ENCODE measurements at places on chromosomes 2 and 18.
A peak's percentile ranks its signal among the peaks of the same experiment; 100 is the strongest.

GRCh38 chr2:119266091-119266589, 42.5 kb downstream of the STEAP3 start:
- no peak for DNase-seq

GRCh38 chr2:19474128-19474527, 115.7 kb upstream of the OSR1 start:
- peak; percentile 5 for DNase-seq

DNA sequence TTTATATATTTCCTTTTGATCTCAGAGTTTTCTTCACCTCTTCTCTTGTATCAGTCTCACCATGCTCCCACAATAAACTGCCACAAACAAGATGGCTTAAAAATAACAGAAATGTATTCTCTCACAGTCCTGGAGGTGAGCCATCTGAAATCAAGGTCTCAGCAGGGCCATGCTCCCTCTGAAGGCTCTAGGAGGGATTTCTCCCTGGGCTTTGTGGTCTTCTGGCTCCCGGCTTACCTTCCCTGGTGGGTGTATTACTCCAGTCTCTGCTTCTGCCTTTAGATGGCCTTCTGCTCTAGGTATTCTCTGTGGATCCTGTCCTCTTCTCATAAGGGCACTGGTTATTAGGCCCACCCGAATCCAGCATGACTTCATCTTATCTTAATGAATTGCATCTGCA, 994.7 kb upstream of the POU3F3 start:
- DNase-seq: no peak

GRCh38 chr2:173667415-173667814, 297.8 kb downstream of the SP3 start:
- no peak for DNase-seq

DNA sequence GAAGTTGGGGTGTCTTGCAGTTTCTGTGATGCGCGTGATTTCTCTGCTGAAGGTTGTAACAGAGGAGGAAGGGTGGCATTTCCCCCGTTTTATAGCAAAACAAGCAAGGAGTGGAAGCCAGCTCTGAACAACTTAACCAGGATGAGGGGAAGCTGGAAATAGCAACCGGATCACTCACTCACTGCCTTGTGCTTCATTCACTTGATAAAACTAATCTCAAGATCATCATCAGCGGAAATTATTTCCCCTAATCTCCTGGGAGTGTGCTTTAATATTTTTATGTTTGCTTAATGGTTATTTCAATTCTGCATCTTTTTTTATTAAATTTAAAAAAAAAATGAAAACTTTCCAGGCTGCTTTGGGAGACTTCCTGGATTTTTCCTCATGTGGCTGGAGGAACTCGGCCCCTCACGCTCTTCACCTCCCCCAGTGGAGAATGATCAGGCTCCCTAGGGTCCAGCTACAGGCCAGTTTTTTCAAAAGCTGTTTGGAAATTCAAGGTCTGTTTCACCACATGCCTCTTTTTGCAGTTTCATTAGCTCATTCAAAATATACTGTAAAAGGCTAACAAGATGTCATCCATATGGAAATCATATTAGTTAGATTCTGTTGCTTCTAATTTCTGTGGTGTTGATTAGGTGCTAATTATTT, 31.7 kb downstream of the CABLES1 start:
- DNase-seq: no peak

- DNase-seq: no peak
Observed at GRCh38 chr2:206082298-206082843, 3.6 kb downstream of the INO80D start.

GRCh38 chr2:197383825-197384224, 51.0 kb downstream of the SF3B1 start:
- DNase-seq: no peak

DNA sequence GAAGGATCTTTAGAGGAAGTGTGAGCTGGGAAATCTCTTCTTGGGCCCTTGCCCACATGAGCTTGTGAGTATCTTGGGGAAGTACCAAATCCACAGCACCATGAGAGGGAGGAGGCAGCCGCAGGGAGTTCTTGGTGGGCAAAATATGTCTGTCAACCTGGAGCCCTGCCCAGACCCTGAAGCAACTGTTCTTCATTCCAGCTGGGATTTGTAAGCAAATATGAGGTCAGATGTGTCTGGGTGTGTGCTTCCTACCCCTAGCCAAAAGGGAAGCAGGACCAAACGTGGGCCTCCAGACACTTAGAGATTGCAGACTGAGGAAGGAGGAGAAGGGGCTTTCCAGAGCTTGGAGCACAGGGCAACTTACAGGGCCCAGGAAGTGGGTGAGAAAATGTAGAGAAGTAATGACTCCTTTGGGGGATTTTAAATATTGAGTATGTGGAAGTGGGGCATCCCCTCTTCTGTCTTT, 41.9 kb downstream of the TMEM247 start:
- DNase-seq: no peak

DNA sequence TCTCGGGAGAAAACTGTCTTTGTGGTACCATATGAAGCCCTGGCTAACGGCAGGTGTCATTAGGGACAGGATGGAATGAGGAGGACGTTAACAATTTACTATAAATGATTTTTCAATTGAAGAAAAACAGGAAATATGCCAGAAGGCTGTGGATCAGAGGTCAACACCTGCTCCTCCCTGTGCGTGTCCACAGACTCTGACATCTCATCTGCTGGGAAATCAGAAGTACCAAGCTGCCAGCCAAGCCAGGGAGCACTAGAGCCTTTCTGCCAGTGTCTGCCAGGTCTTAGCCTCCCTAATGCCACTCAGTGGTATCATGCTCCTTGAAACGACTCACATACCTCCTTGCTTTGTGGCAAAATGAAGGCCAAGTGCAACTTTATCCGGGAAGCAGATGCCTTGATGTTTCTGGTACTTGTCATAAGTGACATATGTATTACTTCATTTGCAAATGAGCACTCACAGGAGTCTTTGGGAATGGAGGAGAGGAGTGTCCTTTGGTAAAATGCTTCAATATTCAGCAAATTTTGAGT, 541.1 kb downstream of the SATB2 start:
- DNase-seq: no peak

- DNase-seq: no peak
Observed at GRCh38 chr18:46163091-46163490, 58.9 kb downstream of the HAUS1 start.

- DNase-seq: no peak
Observed at GRCh38 chr2:70357684-70358071, 55.8 kb upstream of the FAM136A start.

DNA sequence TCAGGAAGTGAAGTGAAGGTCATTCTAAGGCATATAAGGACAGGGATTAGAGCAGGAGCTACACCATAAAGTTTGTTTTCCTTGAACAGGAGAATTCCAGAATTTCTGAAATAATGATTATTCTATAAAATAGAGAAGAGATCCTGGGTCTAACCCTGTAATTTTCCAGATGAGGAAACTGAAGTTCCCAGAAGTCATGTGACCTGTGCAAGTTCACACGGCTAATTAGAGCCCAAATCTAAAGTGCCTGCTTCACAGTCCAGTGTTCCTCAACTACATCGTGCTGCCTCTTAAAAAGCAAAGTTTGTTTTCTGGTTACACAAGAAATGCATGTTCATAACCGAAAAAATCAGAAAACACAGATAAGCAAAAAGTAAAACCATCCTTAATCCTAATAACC, 34.9 kb downstream of the PLB1 start:
- DNase-seq: no peak

DNA sequence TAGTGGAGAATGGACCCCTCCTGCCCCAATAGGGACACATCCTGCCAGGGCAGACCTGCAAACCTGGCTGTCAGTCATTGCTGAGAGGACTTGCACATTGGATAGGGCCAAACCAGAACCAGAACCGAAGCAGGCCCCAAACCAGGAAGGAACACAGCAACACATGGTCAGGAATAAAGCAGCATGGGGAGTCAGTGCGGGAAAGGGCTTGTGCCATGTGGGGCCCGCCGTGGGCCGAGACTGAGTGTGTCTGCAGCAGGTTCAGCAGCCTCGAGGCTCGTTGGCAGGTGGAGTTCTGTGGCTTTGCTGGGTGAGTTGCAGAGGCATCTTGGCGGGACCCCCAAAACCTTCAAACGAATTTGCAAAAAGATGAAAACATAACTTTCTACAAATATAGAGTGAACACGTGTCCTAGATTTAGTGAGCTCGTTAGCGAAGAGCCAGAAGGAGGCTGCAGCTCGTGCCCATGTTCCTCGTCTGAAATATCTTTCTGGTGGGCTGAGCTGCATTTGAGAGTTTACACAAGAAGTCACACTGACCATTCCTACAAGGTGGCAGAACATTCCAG, 44.9 kb upstream of the LDLRAD4 start:
- no peak for DNase-seq

DNA sequence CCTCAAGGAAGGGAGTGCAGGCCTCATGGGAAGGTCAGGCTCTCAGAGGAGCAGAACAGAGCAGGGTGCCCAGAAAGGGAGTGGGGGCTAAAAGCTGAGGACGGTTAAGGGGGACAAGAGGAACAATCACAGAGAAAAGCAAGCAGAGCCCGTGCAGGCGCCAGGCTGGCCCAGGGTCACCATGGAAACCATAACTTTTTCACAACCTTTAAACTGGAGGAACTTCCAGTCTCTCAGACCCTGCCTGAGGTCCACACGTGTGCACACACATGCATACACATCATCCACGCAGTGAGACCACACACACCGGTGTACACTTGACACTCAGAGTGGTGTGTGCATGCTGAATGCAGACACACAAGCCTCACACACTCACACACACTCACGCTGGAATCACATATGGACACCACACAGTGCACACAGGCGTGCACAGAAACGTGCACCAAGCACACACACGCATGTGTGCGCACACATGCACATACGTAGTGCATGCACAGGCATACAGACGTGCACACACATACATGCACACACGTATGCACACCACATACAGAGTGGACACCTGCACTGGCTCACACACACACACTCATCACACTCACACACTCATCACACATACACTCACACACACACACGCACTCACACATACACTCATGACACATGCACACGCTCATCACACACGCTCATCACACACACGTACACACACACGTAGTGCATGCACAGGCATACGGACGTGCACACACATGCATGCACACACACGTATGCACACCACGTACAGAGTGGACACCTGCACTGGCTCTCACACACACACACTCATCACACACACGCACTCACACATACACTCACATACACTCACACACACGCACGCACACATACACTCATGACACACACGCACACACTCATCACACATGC, 37.2 kb upstream of the SNED1 start:
- DNase-seq: no peak

- no peak for DNase-seq
Observed at GRCh38 chr2:162123806-162124758, 28.0 kb downstream of the GCG start.

- no peak for DNase-seq
Observed at GRCh38 chr2:152046940-152047339, 51.9 kb downstream of the CACNB4 start.

GRCh38 chr2:107502539-107502938, 324.2 kb upstream of the RGPD4 start:
- no peak for DNase-seq

- DNase-seq: no peak
Observed at GRCh38 chr2:83860320-83860719, 598.8 kb downstream of the SUCLG1 start.

DNA sequence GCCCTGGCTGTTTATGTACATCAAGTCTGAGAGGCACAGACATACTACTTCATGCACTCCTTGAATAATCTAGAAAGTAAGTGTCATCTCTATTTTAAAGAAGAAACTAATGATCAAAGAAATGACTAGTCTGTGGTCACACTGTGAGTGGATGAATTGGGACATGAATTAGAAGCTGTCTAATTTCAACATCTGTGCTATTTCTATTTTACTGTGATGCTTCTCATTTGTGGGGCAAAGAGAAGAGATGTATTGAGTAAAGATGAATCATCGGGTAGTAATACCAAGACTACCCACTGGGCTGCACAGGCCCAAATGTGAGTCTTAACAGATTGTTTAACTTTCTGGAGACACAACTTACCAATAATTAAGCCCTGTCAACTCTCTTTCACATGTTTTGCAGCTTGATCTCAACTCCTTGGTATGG, 42.4 kb upstream of the MTIF2 start:
- no peak for DNase-seq

- DNase-seq: no peak
Observed at GRCh38 chr18:21321711-21322110, 79.7 kb downstream of the GREB1L start.

GRCh38 chr18:54952026-54952425, 7.2 kb downstream of the CCDC68 start:
- no peak for DNase-seq

- no peak for DNase-seq
Observed at GRCh38 chr2:228474466-228474865, 293.0 kb upstream of the SPHKAP start.

DNA sequence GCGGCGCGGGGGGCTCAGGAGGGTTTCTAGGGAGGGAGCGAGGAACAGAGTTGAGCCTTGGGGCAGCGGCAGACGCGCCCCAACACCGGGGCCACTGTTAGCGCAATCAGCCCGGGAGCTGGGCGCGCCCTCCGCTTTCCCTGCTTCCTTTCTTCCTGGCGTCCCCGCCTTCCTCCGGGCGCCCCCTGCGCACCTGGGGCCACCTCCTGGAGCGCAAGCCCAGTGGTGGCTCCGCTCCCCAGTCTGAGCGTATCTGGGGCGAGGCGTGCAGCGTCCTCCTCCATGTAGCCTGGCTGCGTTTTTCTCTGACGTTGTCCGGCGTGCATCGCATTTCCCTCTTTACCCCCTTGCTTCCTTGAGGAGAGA, 5.2 kb downstream of the PROC start:
- no peak for DNase-seq

DNA sequence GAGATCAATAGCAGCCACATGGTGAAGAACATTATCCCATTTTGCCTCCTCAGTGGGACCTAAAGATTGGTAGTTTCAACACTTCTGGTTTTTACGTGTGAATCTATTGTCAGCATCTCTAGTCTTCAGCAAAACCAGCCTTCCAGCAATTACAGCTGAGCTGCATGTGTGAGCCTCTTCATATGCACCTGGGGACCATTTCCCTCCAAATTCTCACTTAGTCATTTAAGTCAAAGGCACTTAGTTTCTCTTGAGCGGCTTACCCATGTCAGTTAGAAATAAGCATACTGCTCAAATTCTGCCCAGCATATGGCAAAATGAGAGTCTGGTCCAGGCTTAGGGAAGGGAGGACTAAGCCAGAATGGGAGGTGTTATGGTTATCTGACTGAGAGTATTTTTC, 99.7 kb upstream of the NXPH2 start:
- no peak for DNase-seq

DNA sequence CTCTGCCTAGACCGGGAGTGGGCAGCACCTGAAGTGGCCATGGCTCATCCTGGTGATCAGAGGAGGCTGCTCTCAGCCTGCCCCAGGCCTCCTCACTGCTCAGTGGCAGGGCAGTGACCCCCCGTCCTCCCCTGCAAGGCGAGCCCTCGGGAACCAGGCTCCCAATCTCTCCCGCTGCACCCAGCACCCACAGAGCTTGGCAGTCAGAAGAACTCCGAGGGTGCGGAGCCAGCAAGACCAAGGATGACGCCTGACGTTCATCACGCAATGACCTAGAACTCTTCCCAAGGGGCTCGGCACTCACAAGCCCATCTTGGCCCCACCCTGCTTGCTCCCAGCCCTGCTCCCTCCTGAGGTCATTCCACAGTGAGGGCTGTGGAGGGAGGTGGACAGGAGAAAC, 189.8 kb upstream of the SALL3 start:
- no peak for DNase-seq

GRCh38 chr2:4883375-4883774, 808.8 kb upstream of the SOX11 start:
- no peak for DNase-seq

- DNase-seq: no peak
Observed at GRCh38 chr2:30022444-30023071, 101.2 kb upstream of the ALK start.

Measured in stimulated activated CD4-positive, alpha-beta T cell treated with anti-CD3 and anti-CD28 coated beads, Interleukin-12 subunit alpha, Interleukin-12 subunit beta, amount 100 ng/mL, for 24 hours (primary cell).